ENCODE measurements at places on chromosomes 4 and X. TPM values are rescaled to one million over a fixed set of nuclear protein-coding genes. Genes with fewer than 3 reads are reported as not detected.

Gene LRRC66
- 0.44 TPM for polyA plus RNA-seq

Gene ADGRL3
- polyA plus RNA-seq = 3.9 TPM

Gene NAP1L2
- polyA plus RNA-seq = 0.78 TPM

Gene RHOXF2B
- not detected for polyA plus RNA-seq

DNA sequence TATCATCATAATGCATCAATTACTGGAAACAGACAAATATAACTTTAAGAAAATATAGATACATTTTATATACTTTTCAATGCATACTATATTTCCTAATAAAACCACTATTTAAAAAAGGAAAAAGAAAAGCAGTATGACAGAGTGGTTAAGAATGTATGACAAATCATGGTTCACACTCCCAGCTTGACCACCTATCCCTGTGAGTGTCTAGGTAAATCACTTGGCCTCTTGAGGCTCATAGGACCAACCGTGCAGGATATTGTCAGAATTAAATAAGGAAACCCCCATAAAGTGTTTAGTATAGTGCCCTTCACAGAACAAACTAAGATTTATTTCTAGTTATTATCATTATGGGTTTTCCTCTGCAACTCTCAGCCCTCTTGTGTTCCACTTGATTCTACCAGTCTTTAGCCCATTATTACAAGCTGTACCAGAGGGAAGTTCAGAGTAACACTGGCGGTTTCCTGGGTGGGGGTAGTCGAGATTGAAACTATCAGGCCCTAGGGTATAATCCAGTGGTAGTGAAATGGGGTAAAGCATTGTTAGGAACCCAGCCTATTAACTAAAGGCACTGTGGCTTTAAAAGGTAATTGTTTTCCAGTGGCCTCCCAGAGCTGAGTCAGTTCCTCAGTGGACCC, 55.5 kb upstream of the PAK3 start:
- no peak overlapping the region for H3K27ac ChIP-seq
- no peak for DNase-seq
- H3K27me3 ChIP-seq = no peaks in the 10 kb centered on the region
- no peak overlapping the region for H3K4me3 ChIP-seq

DNA sequence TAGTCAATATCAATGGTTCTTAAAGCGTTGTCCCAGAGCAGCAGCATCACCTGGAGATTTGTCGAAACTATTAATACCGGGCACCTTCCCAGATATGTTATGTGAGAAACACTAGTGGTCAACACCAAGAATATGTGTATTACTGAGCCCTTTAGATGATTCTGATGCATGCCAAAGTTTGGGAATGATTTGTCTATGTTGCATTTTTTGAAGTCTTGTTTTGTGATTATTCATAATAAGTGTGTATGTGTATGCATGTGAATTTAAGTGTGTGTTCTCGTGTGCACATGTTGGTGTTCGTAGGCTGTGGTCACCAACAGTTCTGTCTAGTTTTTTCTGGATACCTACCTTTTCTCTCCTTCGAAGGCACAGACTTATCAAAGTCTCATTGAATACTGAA, 749.4 kb downstream of the GRID2 start:
- no peaks in the 10 kb centered on the region for H3K4me1 ChIP-seq
- DNase-seq = no peak
- no peaks in the 10 kb centered on the region for H3K36me3 ChIP-seq
- no peak overlapping the region for H3K4me3 ChIP-seq

- no peaks in the 10 kb centered on the region for H3K27me3 ChIP-seq
- no peak for DNase-seq
- no peak overlapping the region for H3K27ac ChIP-seq
- no peak overlapping the region for H3K4me3 ChIP-seq
- no peaks in the 10 kb centered on the region for H3K36me3 ChIP-seq
- no peaks in the 10 kb centered on the region for H3K4me1 ChIP-seq
Measured at GRCh38 chr4:168529257-168529656, 32.4 kb downstream of the PALLD start.

DNA sequence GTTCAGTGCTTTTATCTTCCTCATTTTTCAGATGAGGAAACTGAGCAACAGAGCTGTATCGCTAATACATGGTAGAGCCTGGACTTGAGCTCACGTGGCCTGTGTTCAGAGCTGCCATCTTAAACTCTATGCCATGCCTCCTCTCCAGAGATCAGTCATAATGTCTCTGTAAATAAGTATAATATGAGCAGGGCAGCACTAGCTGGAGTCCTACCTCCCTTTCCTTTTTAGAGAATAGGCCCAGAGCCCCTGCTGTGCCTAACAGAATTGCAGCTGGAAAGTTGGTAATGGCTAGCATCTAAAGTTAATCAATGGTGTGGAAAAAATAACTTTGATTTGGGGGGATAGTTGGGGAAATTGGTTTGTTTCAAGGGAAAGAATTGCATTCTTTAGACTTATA, 20.4 kb downstream of the CASP6 start:
- H3K27me3 ChIP-seq = no peaks in the 10 kb centered on the region
- DNase-seq = no peak
- H3K4me1 ChIP-seq = no peaks in the 10 kb centered on the region
- no peak overlapping the region for H3K4me3 ChIP-seq

Measured in hepatocyte (in vitro differentiated cells).